ENCODE measurements at places on chromosomes 4 and X.

DNA sequence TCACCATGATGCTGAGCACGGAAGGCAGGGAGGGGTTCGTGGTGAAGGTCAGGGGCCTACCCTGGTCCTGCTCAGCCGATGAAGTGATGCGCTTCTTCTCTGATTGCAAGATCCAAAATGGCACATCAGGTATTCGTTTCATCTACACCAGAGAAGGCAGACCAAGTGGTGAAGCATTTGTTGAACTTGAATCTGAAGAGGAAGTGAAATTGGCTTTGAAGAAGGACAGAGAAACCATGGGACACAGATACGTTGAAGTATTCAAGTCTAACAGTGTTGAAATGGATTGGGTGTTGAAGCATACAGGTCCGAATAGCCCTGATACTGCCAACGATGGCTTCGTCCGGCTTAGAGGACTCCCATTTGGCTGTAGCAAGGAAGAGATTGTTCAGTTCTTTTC, 4.0 kb downstream of the HNRNPH2 start:
- no peak for DNase-seq

DNA sequence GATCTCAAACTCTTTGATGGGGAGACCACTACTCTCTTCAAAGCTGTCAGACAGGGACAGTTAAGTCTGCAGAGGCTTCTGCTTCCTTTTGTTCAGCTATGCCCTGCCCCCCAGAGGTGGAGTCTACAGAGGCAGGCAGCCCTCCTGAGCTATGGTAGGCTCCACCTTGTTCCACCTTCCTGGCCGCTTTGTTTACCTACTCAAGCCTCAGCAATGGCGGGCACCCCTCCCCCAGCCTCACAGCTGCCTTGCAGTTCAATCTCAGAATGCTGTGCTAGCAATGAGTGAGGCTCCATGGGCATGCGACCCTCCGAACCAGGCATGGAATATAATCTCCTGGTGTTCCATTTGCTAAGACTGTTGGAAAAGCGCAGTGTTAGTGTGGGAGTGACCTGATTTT, 42.1 kb upstream of the UGT2B10 start:
- DNase-seq, result no peak

- DNase-seq, result no peak
Measured at GRCh38 chr4:108094131-108094530, 74.6 kb downstream of the LEF1 start.

DNA sequence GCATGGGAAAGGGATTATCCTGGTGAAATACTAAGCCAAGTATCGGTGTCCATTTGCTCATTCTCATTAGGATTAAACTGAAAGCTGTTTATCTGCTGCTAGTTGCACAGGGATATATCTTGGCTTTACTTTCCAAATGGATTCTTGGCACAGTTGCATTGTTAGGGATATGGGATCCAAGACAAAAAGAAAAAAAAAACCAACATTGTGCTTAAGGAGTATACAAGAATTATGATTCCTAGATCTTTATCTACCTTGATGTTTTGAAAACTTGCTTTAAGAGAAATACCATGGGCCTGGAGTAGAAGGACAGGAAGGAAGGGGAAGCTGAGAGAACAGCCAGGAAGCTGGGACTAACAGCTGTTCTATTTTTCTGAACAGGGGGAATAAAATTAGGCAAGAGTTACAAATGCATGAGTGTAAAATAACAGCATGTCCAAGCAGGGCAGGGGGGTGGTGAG, 107.6 kb downstream of the ATXN3L start:
- no peak for DNase-seq

GRCh38 chr4:176864238-176864637, 71.5 kb upstream of the VEGFC start:
- DNase-seq, result no peak

- DNase-seq, result no peak
Measured at GRCh38 chrX:143781103-143781502, 60.6 kb upstream of the SPANXN2 start.

DNA sequence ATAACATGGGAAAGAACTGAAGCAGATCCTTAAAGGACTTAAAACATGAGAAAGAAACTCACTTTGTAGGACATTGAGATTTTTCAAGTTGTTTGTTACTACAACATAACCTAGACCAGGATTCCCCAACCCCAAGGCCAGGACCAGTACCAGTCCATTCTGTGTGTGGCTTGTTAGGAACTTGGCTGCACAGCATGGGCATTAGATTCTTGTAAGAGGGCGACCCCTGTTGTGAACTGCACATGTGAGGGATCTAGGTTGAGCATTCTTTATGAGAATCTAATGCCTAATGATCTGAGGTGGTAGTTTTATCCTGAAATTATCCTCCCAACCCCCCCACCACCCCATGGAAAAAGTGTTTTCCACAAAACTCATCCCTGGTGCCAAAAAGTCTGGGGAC, 566.1 kb downstream of the KCTD8 start:
- DNase-seq, result no peak

- DNase-seq, result no peak
Measured at GRCh38 chr4:154529728-154530519, 20.3 kb downstream of the PLRG1 start.

DNA sequence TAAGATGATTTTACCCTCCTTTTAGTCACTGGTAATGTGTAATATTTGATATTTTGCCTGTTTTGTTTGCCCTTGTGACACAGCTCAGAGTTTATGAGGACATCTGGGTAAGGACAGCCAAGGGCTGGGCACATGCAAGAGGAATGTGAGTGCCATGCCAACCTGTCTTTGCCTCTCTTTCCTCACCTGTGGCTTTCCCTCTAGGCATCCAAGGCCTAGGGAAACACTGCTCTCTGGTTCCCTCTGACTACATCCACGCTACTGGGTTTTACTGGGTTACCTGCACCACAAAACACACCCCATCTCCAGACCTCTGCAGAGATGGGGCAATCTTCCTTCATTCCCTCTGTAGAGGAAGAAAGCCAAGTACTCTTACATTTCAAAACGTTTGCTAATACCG, 7.7 kb downstream of the HPGDS start:
- DNase-seq, result no peak

DNA sequence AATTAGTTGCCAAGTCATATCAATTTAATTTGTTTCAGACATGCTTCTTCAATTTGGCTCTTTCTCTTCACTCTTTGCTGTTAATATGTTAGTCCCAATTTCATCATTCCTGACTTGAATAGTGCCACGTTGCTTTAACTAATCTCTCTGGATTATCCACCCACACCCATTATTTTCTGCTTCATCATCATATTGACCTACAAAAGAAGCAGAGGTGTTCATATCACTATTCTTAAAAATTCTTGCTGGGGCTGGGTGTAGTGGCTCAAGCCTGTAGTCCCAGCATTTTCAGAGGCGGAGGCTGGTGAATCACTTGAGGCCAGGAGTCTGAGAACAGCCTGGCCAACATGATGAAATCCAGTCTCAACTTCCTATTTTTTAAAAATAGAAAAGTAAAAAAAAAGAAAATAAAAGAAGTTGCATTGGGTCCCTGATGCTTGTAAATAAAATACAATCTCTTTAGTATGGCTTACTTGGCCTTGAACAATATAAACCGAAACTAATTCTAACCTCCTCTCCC, 65.7 kb upstream of the KCNIP4 start:
- no peak for DNase-seq

DNA sequence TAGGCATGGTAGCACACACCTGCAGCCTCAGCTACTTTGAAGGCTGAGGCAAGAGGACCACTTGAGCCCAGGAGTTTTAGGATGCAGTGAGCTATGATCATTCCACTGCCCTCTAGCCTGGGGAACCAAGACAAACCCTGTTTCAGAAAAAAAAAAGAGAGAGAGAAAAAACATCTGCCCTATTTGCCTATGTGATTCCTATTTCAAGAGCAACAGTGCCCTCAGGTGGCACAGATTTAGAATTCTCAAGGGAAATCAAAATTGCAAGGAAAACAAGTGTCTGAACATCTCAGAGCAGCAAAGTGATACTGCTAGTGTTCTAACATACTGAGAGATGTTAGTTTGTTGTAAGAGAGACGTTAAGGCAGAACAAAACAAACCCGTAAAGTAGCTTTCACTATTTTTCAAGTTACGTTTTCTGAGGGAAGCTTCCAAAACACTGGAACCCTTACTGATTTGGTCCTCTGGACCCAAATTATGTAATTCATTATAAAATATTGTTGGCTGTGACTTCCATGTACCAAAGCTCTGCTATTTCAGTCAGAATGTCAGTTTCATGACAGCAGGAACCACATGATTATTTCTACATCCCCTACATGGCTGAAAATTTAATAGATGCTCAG, 7.9 kb downstream of the BDH2 start:
- peak; percentile 38 for DNase-seq

DNA sequence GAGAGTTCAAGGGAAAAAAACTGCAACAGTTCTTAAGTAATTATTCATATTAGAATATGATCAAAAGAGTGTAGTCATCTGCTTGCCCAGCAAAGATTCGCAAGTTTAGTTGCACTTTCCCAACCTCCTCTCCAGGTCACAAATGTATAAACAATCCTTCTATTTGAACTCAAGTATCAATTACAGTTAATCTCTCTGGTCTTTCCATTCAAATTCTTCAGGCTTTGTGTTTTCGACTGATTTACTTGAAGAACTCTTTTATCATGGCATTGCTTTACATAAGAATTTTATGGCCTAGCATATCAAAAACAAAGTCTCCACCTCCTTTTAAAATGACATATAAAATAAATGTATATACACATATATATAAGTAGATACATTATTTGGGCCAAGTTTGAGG, 1009.6 kb upstream of the DIAPH2 start:
- no peak for DNase-seq

GRCh38 chr4:109978704-109979454, 66.2 kb downstream of the EGF start:
- no peak for DNase-seq

DNA sequence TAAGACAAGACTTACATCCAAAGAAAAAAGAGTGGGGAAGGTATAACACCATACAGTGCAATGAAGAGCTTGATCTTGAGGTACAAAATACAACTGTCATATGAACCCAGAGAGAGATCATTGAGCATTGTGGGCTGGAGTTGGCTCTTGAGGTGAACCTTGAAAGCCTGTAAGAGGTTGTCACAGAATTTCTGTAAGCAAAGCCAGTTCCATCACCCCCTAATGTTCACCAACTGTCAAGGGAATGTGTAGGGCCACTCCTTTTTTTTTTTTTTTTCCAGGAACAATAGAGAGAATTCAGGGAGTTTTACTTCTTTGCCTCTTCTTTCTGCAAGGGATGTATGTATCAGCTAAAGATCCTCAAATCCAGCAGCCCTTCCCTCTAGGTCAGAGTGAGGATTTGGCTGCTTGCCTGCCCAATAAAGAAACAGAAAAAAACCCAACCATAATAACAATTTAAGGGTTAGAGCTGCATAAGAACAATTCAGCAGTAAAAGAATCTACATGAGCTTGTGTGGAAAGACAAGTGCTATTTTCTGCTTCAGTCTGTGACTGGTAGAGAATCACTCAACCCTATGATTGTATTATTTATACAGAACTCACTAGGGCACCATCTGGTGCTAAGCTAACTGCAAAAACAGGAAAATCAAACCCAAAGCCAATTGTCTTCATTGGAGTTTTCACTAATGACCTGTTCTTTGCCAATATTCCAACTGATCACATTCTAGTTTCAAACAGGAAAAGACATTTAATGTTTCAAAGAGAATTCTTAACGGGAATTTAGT, 217.5 kb upstream of the TEX13C start:
- no peak for DNase-seq

DNA sequence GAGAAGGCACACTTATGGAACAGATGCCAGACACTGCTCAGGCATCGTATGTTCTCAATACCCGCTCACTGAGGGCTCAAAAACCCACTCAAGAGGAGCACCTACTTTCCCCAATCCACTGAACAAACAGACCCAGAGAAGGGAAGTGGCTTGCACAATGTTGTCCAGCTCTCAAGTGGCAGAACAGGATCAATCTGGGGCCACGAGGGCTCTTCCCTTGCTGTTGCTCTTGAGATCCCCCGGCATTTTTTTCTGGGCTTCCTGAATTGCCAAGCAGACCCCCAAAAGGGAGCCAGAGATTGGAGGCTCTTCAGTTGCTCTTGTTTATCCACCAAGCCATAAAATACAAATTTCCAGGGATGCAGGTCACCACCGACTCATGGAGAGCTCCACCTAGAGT, 35.7 kb downstream of the IDS start:
- DNase-seq, result no peak

DNA sequence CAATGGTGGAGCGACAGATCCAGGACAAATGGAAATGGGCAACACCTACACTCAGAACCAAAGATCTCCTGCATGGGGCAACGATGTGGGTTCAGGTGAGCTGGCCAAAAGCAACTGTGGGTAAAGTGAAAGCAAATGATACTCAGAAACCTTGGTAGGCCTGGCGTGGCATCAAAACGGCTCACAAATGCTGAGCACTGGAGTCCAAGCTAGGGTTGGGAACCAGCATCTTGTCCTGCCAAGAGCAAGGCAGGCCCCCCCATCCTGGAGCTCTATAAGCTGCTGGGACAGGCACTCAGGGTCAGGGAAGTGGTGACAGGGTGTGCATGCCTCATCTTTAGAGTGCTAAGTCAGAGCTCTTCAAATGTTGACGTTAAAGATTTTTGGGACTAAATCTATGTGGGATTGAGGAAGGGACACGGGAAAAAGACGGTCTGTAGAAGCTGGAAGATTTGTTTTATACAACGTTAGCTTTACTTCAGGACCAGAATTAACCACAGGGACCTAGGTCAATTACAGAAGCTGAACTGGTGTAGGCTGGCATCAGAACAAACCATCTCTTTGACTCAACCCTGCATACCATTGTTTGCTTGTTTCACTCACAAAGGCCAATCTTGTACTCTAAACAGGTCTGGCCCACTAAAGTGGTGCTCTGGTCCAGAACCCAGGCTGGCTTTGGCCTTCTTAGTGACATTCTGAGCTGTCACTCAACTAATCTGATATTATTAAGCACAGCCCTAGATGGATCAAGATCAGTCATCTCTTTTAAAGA, 10.7 kb downstream of the ATP8A1 start:
- no peak for DNase-seq

GRCh38 chr4:35695421-35695820, 548.9 kb downstream of the ARAP2 start:
- DNase-seq, result no peak

DNA sequence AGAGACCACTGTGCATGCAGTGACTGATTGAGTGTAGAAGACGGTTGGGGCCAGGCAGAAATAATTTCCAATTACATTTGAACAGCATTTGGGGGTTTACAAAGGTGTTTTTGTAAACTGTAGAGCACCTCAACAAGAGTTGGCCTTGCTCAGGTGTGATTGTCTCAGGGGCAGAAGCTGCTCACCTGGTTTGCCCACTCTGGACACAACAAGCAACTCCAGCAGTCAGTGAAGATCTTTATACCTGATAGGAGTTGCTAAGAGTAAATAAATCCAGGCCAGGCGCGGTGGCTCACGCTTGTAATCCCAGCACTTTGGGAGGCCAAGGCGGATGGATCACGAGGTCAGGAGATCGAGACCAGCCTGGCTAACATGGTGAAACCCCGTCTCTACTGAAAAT, 221.3 kb downstream of the RAB28 start:
- DNase-seq, result no peak

Measured in activated T-cell treated with anti-CD3 and anti-CD28 coated beads for 24 hours (primary cell).